Effector CD4-positive, alpha-beta T cell (primary cell): ENCODE measurements at places on chromosomes 12 and 14.

- no peak for DNase-seq
Observed at GRCh38 chr14:68981139-68981538, 2.0 kb upstream of the ACTN1 start.

GRCh38 chr14:51211149-51211548 lies 28.9 kb upstream of the TMX1 start:
- DNase-seq: no peak

DNA sequence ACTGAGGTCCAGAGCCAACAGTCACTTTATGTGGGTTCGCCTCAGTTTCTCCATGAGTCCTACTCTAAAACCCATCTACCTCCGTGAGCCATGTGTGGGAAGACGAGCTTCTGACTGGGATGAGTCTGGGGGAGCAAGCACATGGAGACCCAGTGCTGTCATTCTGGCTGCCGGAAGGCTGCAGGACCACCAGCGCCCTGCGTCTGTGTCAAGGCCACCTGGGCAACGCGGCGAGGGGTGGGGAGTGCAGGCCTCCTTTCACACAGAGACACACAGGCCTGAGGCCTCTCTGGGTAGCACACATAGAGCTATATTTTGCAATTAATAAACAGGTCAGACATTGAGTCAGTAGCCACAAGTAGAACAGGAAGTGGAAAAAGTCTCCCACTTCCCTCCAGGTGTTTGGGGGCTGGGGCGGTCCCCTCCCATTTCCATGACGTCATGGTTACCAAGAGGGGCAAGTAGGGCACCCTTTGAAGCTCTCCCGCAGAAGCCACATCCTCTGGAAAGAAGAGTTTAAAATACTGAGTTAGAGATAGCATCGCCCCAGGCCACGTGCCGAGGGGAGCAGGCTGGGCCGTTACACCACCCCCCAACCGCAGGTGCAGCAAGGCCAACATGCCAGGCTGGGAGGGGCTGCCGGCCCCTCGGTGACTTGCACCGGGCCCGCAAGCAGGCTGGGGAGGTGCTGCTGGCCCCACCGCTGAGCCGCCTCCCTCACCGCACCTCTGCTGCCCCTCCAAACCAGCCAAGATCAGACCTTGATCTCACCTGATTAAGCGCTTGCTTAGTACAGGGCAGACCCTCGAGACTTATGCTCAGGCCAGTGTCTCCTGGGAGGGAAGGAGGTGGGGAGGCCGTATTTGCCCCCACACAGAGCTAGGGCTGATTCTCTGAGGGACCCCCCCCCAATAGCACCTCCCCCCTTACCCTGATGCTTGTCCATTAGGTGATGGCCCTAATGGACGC lies 32.7 kb downstream of the DAD1 start:
- DNase-seq: peak; percentile 99

GRCh38 chr14:68770553-68771286 lies 22.1 kb downstream of the ZFP36L1 start:
- DNase-seq: no peak

DNA sequence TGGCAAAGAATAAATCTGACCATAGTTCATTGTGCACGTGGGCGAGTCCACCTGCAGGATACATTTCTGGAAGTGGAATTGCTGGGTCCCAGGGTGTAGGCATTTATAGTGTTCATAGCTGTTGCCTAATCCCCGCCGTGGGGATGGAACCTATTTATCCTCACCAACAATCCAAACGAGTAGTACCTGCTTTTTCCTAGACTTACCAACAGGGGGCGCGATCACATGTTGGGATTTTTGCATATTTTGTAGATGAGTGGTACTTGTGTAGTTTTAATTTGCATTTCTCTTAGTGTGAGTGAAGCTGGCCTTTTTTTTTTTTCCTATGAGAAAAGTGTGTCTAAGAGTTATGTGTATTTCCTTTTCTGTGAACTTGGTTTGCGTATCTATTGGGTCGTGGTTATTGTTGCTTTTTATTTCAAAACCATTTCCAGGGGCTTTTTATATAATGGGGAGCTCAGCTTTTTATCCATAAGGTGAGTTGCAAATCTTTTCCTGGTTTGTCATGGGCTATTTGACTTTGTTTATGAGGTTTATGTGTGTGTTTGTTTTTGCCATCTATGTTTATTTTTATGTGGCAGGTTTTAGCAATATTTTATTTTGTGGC lies 67.2 kb downstream of the CCDC92 start:
- peak; percentile 59 for DNase-seq

DNA sequence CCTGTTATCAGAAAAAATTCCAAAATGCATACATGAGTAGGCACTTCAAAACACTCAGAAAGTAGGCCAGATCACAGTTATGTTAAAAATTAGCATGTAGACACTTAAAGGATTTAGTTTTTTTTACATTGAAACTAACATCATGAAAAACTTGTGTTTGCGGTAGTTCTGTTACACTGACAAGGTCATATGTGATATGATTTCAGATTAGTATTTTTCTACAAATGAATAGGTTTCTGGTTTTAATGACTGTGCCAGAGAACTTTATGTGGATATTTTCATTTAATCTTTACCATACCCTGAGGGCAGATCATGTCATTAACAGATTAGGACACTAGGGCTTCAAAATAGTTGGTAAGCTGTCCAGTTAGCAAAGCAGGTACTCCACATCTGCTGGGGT lies 20.7 kb downstream of the YARS2 start:
- no peak for DNase-seq

- DNase-seq: no peak
Observed at GRCh38 chr12:27498149-27498548, 25.9 kb upstream of the PPFIBP1 start.

DNA sequence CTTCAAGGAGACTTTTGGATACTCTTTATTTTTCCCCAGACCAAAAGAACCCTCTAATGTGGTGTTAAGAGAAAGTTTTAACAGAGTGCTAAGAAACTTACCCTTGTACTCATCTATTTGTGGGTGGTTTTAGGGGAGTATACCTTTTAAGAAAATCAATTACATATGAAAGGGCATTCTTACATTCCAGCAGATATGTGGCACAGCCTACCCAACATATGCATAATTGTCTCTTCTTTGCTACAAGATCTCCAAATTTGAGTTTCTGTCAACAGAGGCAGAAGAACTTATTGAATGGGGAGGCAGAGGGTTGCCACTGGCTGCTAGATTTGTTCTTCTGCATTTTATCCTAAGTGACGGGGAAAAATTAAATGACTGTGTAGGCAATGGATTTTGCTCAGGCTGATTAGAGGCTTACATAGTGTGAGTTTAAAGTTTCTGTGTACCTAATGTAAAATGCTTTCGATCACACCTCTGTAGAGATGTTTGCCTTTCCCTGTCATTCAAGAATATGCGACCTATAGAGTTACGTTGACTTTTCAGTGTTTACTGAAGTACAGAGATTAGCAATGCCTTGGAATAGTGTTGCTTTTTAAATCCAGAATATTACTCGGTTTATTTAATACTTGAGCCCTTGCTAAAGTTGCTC lies 54.6 kb downstream of the PROX2 start:
- DNase-seq: no peak

DNA sequence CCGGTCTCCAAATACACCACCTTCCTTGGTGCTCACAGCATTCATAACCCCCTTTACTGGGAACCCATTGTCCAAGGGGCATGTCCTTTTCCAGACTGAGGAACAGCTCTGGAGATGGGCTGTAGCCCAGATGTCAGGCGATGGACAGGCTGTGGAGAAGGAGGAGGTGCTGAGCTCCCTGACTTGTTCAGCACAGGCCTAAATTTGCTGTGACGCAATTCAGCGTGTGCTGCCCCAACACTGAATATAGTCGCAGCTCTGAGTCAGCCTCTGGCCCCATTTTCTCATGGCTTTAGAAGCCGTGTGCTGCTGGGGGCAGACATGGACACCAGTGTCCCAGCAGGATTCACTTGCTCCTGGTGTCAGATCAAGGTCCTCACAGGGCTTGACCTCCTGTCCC lies 269.1 kb downstream of the EMP1 start:
- DNase-seq: no peak

GRCh38 chr12:20434996-20435395 lies 66.7 kb downstream of the PDE3A start:
- DNase-seq: no peak
